ENCODE measurements at places on chromosomes 7 and 10. TPM values are rescaled to one million over a fixed set of nuclear protein-coding genes. Genes with fewer than 3 reads are reported as not detected.

STK31 gene
- 0.41 TPM for polyA plus RNA-seq

NCOA4 gene
- 211 TPM for polyA plus RNA-seq

TFAM gene
- polyA plus RNA-seq = 75.4 TPM

AP1S1 gene
- 72.6 TPM for polyA plus RNA-seq

HECW1 gene
- 8.3 TPM for polyA plus RNA-seq

WDR86 gene
- 49.5 TPM for polyA plus RNA-seq

CPA2 gene
- 0.33 TPM for polyA plus RNA-seq

KIAA1549 gene
- 14.2 TPM for polyA plus RNA-seq

AOAH gene
- 2.7 TPM for polyA plus RNA-seq

AZGP1 gene
- polyA plus RNA-seq = 62.6 TPM

TIAL1 gene
- polyA plus RNA-seq = 132 TPM

AKR1C4 gene
- 0.10 TPM for polyA plus RNA-seq

HEPACAM2 gene
- polyA plus RNA-seq = 6.1 TPM

LEP gene
- polyA plus RNA-seq = 0.40 TPM

LRWD1 gene
- 20.2 TPM for polyA plus RNA-seq

SPOCK2 gene
- 163 TPM for polyA plus RNA-seq

TBXAS1 gene
- polyA plus RNA-seq = 25.3 TPM

BMPER gene
- 20.4 TPM for polyA plus RNA-seq

DNA sequence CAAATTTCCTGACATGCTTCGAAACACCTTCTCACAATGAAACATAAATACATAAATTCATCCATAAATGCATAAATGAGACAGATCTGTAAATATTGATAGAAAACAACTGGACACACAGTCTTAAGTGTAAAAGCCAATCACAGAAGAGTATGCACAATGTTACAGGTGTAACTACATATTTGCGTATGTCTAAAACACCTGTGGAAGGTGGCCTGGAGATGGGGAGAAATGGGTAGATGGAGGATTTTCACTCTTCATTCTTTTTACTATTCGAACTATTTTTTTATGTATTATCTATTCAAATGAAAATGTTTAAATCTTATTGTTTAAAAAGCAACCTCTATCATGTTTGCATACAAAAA lies 860 bp downstream of the IQUB start:
- no peak for DNase-seq

DNA sequence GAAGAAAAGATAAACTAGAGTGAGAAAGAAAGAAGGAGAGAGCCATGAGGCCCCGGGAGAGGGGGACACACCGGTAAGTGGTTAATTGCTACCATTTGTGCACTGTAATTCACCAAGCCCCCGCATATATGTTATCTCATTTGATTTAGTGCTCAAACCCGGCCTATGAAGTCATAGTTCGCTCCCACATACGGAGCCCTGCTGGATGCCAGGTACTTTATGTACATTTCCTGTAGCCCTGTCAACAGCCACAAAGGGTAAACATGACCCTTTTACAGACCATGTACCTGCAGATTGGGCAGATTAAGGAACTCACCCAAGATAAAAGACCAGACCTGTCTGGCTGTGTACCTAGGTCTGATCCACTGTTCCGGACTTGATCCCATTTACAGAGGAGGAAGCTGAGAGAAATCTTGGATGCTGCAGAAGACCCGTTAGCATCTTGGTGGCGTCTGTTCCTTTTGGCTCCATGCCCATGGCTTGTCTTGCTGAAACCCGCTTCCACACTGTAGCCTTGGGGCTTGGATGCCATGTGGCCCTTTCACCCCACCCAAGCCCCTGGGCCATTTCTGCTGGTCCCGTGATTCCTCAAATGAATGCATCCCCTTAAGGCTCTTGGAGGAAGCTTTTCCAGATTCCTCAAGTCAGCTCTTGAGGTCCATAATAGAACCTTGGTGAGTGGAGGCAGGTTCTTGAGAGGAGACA lies 32.3 kb downstream of the FAM241B start:
- no peak for DNase-seq

GRCh38 chr7:30828591-30828990 lies 57.4 kb downstream of the MINDY4 start:
- no peak for DNase-seq

- DNase-seq = no peak
These were observed 126.6 kb upstream of the GNAI1 start for GRCh38 chr7:80008039-80008438.

DNA sequence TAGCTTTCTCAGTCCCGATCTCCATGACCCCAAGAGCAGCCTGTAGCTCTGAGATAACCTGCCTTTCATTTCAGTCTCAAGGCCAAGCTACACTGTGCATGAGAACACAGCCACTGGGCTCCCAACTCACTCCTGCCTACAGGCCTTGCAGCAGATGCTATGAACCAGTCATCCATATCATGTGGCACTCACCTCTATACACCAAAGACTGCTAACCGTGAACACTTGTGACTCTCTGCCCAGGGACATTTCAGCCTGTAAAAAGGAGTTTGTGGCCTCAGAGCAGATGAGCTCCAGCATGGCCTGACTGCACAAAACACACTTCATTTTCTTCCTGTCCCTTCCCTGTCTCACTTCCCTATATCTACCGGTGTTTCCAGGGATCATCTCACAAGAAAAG lies 56.9 kb upstream of the NPY start:
- no peak for DNase-seq

DNA sequence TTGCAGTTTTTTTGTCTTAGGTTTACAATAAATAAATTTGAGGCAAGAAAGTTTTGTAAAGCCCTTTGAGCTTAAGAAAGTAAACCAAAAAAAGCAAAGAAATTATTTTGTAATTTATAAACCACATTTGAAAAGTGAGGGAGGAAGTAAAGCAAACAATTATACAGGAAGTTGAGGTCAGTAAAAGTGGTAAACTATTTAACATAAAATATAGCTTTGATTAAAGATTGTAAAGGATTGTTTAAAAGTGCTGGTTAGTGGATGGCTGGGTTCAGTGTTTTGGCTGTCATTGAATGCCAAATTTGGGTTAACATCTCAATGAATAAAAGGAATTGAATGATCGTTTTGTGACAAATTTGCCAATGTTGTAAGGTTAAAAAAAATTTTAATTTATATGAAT lies 9.9 kb downstream of the SOSTDC1 start:
- DNase-seq = no peak

GRCh38 chr7:143480501-143480900 lies 2.8 kb downstream of the TAS2R41 start:
- DNase-seq = no peak

GRCh38 chr7:75915416-75916156 lies 631 bp downstream of the POR start:
- DNase-seq = no peak

- DNase-seq = no peak
These were observed 35.3 kb upstream of the PCBD1 start for GRCh38 chr10:70923696-70924095.

DNA sequence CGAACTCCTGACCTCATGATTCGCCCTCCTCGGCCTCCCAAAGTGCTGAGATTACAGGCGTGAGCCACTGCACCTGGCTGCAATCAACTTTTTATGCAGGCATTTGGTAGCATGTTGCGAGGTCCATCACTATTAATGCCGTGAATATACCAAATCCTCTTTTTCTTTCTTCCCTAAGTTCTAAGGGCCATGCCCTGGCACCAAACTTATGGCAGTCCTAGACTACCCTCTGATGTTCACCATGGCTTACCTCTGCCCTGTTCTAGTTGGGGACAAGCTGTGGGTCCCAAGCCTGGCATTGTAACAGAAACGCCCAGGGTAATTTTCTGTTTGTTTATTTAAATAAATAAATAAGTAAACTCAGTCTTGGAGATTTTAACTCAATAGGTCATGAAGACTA lies 13.3 kb downstream of the PRSS2 start:
- no peak for DNase-seq

- no peak for DNase-seq
These were observed 11.2 kb upstream of the AKAP9 start for GRCh38 chr7:91929463-91929862.

DNA sequence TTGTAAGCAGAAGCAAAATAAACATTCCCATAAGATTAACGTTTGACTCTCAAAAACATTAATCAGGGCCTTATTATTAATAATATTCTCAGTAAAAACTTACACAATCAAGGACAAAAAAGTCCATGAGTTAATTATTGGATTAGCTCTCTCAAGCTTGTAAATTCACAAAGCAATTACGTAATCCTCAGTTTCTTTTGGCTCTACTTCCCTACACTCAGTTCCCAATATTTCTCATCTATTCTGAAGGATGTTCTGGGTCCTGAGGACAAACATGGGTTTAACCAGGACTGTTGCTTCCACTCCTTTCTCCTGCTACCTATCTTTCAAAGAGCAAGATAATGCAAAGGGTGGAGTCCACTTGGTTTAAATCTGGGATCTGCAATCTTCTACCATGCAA lies 15.1 kb downstream of the FBXL13 start:
- DNase-seq = no peak

DNA sequence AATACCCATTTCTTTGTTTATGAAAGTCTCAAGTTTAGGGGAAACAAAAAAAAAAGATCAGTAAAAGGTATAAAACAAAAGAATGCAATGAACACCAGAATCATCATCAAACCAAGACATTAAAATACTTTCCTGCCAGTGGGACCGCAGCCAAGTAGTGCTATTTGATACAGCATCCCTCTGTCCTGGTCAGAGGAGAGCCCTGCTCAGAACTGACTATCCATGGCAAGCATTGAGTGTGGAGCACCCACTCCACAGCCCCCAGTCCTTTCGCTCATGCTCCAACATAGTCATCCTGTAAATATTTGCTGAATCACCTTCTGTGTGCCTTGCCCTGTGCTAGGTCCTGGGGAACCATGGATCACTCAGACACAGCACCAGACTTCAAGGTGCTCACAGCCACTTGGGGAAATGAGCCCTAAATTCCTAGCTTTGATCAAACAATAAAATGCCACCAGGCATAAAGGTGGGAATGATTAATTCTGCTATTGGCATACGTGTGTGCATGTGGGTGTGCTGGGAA lies 213.6 kb upstream of the TBX20 start:
- DNase-seq = no peak

GRCh38 chr10:100883312-100883821 lies 29.4 kb upstream of the SLF2 start:
- DNase-seq = no peak

DNA sequence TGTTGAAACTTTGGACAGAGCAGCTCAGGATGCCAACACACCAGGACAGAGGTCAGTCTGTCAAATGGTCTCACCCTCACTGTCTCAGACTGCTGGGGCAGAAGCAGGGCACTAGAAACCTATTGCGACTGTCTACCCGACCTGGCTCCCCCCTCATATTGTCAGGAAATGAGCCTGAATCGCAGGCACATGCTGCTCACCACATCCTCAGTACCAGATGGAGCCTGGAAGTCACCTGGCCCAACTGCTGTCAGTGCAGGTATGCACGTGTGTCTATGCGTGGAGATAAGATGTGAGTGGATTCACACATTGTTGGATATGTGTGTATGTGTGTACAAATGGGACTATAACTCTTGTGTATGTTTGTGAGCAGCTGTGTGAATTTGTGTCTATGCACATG lies 3.2 kb upstream of the CDHR1 start:
- DNase-seq = no peak

GRCh38 chr7:82566752-82567151 lies 123.2 kb upstream of the CACNA2D1 start:
- DNase-seq = no peak

GRCh38 chr10:33571616-33572015 lies 237.1 kb upstream of the NRP1 start:
- DNase-seq = no peak

All from renal pelvis (tissue), 12 donors.